ENCODE measurements at places on chromosomes 16 and 17.
A peak's percentile ranks its signal among the peaks of the same experiment; 100 is the strongest.

DNA sequence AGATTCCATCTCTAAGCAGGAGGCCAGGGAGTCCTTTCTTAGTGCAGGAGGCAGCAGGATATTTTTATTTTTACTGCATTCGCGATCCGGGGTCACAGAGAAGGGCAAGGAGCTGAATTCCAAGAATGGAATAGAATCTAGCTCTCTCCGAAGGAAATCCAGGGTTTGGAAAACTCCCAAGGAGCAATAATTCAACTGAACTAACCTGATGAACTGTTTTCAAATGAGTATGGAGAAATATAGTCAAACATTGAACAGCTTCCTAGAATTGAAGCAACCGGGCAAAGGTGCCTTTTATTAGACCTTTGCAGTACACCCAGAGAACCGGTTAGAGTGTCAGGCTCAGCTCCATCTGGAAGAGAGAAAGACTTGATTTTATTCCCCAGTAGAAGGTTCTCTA, 120.7 kb upstream of the MAF start:
- no peak for DNase-seq

- DNase-seq, result no peak
Observed at GRCh38 chr17:64354396-64354795, 36.3 kb downstream of the PECAM1 start.

DNA sequence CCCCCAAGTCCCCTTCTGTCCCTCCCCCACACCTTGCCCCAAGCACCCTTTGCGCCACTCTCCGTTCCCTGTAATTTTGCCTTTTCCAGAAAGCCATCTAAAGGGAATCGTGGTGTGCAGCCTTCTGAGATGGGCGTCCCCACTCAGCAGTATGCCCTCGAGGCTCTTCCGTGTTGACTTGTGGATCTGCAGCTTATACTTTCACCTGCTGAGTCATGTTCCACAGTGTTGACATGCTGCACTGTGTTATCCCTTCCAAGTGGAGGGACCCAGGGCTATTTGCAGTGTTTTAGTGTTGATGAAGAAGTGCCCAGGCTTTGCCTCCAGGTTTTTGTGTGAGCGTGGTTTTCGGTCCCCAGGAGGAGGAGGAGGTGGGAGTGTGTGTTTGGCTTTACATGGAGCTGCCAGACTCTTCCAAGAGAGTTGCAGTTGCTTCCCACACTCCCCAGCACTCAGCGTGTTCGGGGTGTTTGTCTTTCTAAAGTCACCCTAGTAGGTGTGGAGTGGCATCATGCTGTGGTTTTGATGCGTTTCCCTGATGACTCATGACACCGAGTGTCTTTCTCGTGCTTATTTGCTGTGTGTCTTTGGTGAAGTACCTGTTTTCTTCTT, 32.1 kb upstream of the JPT2 start:
- no peak for DNase-seq

GRCh38 chr16:3480901-3481695, 14.2 kb downstream of the C16orf90 start:
- DNase-seq, result no peak

GRCh38 chr16:54422569-54422978, 136.0 kb upstream of the IRX3 start:
- DNase-seq, result no peak

GRCh38 chr16:79801646-79802045, 201.1 kb upstream of the MAF start:
- no peak for DNase-seq

DNA sequence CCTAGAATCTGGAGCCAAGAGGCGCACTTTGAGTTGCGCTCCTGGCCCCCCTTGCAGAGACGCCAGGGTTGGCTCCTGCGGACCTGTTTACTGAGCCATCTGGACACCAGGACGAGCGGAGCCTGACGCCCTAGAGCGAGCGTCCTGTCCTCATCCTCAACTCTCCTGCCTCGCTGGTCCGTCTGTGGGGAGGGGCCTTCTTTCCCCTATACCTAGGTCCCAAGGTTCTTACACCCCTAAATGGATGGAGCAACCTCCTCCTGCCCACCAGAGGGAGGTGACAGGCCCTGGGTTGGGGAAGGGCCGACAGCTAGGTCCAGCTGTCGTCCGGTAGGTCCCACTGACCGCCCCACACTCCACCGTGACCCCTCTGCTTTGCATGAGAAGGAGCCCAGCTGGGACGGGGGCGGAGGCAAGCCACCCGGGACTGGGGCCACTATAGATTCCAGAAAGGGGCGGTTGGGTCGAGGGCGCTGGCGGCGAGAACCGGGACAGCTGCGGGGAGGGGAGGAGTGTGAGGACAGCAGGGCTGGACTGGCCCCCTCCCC, 3.1 kb upstream of the LHX1 start:
- no peak for DNase-seq

GRCh38 chr16:49048557-49048956, 233.1 kb downstream of the CBLN1 start:
- no peak for DNase-seq

GRCh38 chr17:732067-732901, at the start of gene TLCD3A:
Gene TLCD3A (plus strand): TSS chr17:732596. CDS start chr17:732648, 52 bp downstream.
- DNase-seq, result peak; percentile 88

- DNase-seq, result peak; percentile 83
Observed at GRCh38 chr16:11133344-11133943, 122.6 kb downstream of the SOCS1 start.

- DNase-seq, result no peak
Observed at GRCh38 chr17:48843187-48843900, 12.5 kb downstream of the CALCOCO2 start.

GRCh38 chr16:87671221-87671620, 68.9 kb downstream of the JPH3 start:
- DNase-seq, result no peak

GRCh38 chr16:49513040-49513439, 139.4 kb downstream of the C16orf78 start:
- DNase-seq, result no peak

DNA sequence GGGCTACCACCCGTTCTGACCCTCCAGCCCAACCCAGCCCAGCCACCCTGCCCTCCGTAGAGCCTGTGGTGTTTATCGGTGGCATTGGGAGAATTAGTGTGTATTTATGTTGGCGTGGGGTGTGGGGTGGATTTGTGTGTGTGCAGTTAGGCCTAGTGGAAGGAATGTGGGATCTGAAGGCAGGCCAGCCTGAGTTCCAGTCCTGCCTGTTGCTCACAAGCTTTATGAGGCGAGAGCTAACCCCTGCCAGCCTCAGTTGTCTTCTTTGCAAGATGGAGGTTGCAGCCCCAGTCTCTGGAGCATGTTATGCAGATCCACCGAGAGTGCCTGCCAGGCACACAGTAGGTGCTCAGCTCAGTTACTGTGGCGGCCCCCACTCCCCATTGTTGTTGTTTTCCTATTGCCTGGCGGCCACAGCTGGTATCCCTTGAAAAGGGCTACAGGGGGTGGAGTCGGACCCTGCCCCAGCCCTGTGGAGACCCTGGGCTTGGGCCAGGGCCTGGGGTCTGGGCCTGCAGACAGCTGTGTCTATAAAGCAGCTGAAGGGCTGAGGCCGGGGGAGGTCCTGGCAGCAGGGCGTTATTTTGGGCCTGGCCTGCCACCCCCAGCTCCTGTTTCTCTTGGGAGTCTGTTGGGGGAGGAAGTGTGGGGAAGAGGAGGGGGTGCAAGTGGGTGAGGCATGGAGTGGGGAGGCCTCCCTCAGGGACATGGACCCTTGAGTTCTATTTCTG, 5.1 kb downstream of the ERBB2 start:
- peak; percentile 33 for DNase-seq

Data from left ventricle myocardium superior (tissue), 1 donor.